ENCODE measurements at places on chromosomes 13 and 19.

GRCh38 chr13:33730147-33730546 is 87.8 kb upstream of the RFC3 start:
- no peak for DNase-seq

GRCh38 chr13:47298506-47298905 is 401.7 kb upstream of the HTR2A start:
- DNase-seq, result no peak

- no peak for DNase-seq
Measured at GRCh38 chr19:17418710-17419109, 1.1 kb upstream of the MVB12A start.

GRCh38 chr19:3513229-3514140 is 7.4 kb downstream of the FZR1 start:
- DNase-seq, result no peak

- DNase-seq, result no peak
Measured at GRCh38 chr13:21676611-21677021, 5.7 kb downstream of the FGF9 start.

DNA sequence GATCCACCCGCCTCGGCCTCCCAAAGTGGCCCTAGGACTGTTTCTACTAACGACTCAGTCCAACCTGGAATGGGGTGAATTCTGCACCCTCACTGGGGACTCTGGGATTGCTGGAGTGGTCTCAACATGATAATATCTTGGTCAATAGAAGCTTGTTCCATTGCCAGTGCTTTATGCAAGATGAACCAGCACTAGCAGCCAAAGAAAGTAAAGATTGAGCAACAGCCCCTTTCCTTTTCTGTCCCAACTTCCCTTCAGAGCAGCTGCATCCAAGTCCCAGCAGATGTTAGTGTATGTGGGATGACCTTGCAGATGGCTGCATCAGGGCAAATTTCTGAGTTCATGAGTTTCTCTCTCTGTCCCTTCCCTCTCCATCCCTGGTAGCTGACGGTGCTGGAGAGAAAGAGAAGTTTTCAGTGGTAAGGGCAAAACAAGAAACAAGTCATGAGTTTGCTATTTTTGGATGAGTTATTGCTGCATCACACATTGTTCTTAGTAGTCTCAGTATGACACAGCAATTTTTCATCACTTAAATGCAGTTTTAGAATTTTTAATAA is 183.6 kb upstream of the EDNRB start:
- DNase-seq, result no peak

DNA sequence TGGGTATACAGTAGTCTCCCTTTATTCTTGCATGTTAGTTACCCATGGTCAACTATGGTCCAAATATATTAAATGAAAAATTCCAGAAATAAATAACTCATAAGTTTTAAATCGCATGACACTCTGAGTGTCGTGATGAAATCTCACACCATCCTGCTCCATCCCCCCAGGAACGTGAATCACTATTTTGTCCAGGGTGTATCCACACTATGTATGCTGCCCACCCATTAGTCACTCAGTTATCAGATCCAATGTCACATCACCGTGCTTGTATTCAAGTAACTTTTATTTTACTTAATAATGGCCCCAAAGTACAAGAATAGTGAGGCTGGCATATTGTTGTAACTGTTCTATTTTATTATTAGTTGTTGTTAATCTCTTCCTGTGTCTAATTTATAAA is 115.8 kb upstream of the SERP2 start:
- no peak for DNase-seq

GRCh38 chr19:17560205-17560595 is 4.8 kb downstream of the COLGALT1 start:
- no peak for DNase-seq

DNA sequence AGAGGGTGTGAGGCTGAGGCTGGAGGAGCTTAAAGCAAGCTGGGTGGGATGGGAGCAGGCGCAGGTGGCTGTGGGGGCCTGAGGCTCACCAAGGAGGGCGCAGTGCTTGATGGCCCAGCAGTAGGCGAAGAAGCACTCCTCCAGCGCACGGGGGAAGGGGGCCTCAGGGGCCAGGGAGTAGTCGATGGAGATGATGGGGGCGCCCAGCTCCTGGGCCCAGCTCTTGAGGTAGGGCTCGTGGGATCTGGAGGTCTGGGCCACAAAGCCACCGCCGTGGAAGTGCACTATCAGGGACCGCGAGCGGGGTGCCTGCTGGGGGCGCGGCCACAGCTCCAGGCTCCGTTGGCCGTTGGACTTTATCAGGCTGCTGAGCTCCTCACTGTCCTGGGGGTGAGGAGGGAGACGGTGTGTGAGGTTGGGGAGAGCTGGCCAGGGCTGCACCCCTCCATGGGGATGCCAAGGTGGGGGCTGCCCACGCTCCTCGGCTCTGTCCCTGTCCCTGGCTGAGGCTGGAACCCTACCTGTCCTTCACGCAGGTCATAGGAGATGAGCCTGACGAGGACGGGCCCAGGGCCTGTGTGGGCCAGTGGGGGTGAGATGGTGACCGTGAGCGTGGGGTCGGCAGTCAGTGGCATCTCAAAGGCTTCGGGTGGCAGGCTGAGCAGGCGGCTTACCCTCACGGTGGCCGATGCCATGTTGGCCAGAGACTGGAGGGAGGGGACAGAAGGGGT is 17.2 kb upstream of the CNFN start:
- no peak for DNase-seq

- no peak for DNase-seq
Measured at GRCh38 chr13:109868578-109869311, 82.4 kb upstream of the IRS2 start.

GRCh38 chr13:28319528-28319927 is 175.4 kb downstream of the FLT1 start:
- DNase-seq, result no peak

- no peak for DNase-seq
Measured at GRCh38 chr19:33811246-33811645, 14.6 kb downstream of the KCTD15 start.

- no peak for DNase-seq
Measured at GRCh38 chr19:5915782-5916165, 1.7 kb downstream of the CAPS start.

DNA sequence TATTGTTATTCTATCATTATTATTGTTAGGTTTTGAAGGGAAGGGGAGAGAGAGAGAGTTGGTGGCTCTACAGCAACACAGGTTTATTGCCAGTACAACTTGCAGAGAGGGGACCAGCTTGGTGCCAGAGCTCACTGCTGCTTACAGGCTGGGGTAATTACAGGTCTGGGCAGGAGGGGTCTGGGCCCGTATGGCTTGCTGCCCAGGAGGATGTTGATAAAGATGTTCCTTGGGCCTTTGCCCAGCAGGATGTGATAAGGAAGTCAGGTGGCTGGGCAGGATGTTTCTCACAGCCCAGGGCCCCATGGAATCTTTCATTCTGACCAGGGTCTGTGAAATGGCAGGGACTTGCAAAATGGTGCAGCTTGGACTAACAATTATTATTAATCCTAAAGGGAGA is 64.2 kb upstream of the ZNF599 start:
- DNase-seq, result no peak

DNA sequence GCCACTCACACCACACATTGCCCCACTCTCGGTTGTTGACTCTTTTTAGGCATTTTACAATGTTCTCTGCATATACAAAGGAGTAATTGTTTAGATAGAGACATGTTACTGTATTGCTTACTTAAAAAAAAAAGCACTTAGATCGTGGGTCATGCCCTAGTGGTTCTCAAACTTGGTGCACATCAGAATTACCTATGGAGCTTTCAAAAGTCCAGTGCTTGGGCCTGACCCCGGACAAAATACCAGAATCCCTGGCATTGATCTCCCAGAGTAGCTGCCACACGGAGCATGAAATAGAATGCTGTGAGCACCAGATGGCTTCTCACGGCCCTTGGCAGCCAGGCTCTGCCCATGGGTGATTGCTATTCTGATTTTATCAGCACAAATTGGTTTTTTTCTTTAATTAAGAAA is 20.0 kb downstream of the ACP7 start:
- DNase-seq, result no peak

DNA sequence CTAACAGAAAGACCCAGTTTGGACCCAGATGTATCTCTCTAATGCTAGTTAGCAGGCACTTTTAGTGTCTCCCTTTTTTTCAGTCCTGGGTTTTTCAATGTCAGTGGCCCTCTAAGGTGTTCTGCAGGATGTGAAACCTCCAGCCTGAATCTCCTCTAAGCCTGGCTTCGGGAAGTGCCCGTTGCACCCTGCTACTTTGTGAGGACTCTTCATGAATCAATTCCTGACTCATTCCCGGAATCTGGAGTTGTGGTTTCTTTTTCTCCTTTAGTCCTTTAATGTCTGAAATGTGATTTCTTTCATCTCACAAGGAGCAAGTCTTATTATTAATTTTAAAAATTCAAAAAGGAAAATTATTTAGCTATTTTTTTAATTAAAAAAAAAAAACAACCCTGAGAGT is 116.0 kb downstream of the ZNF536 start:
- no peak for DNase-seq

GRCh38 chr13:105336706-105337576 is 1198.5 kb downstream of the EFNB2 start:
- no peak for DNase-seq

GRCh38 chr19:45010306-45010705 is 9.0 kb downstream of the RELB start:
- no peak for DNase-seq

GRCh38 chr13:104954210-104954609 is 1581.3 kb downstream of the EFNB2 start:
- DNase-seq, result no peak

- DNase-seq, result no peak
Measured at GRCh38 chr13:27712421-27712820, 79.9 kb upstream of the GSX1 start.

DNA sequence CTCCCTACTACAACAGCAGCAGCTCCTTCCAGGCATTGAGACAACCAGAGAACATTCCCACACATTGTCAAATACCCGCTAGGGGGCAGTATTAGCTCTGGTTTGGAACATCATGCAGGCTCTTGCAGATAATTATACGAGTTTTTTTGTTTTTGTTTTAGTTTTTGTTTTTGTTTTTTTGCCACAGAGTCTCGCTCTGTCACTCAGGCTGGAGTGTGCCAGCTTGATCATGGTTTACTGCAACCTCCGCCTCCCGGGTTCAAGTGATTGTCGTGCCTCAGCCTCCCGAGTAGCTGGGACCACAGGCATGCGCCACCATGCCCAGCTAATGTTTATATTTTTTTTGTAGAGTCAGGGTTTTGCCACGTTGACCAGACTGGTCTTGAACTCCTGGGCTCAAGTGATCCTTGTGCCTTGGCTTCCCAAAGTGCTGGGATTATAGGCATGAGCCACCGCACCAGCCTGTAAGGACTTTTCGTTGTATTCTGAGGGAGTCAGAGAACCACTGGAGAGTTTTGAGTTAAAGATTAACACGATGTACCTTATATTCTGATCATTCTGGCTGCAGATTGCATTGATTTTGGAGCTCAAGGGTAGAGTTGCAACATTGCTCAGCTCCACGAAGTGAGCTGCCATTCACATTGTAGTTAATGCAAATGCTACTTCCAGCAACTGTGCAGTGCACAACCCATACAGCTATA is 41.7 kb upstream of the CEACAM20 start:
- DNase-seq, result peak; percentile 24

GRCh38 chr13:87295636-87296035 is 375.5 kb upstream of the SLITRK5 start:
- no peak for DNase-seq

- no peak for DNase-seq
Measured at GRCh38 chr13:48184260-48184659, 48.7 kb upstream of the ITM2B start.

DNA sequence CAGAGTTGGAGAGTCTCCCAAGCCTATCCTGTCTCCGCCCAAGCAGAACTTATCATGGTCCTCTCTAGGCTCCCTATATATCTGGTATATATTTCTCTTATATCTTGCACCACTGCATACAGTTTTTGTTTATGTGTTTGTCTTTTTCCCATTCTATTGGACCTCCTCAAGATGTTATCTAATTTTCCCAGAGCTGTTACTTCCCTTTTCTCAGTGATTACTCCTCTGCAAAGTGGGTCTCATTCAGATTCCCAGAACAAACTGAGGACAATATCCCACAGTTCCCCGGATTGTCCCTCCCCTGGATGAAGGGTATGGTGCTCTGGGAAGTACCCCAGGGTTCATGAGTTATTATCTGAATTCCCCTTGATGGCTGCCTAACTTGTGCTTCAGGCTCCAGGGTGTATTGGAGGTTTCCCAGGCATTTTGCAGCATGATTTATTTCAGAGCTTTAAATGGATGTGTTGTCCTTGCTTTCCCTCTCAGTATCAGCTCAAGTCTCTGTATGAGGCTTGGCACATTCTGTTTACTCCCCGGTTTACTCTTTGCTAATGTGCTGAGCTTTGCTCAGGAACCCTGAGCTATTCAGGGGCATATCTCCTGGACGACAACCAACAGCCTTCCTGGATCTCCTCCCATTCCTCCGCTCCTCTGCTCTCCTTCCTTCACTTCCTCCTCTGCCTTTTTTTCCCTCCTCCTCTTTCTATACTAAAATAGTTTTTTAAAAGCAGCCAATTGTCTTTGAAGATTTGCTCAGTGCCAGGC is 329.3 kb downstream of the SPRY2 start:
- DNase-seq, result no peak

DNA sequence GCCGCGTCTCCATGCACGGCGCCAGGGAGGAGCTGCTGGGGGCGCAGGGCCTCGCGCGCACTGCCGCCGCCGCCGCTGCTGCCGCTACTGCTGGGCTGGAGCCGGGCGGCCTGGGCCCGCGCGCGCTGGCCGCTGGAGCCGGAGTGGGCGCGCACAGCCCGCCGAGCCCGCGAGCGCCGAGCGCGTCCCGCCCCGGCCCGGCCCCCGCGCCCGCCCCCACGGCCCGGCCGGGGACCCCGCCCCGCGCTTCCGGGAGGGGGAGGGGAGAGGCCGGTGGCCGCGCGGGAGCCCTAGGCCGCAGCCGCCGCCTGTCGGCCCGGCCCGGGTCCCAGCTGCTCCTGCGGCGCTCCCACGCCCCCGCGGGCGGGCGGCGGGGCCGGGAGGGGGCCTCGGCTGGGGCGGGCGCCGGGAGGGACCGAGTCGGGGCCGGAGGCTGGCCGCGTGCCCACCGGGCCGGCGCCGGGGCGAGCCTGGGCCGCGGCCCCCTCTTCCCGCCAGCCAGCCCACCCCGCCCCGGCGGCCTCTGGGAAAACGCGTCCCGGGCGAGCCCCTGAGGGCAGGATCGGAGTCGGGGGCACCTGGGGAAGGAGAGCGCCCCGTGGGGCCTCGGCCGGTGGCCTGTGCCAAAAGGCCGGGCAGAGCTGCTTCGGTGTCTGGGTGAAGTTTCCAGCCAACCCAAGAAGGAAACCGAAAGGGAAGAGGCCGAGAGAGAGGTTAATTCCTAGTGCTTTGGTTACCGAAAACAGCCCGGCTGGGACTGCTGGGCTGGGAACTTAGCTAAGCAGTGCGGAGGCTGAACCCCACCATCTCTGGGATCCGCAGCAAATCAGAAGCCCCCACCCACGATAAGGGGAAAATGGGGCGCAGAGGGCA is at the start of gene STK24:
Gene STK24, minus strand, starts transcription at position 145 of the 873 bp plus-strand sequence. CDS start 321 bp downstream, outside the sequence.
- peak; percentile 46 for DNase-seq

All from stimulated activated CD8-positive, alpha-beta memory T cell treated with anti-CD3 and anti-CD28 coated beads, Interleukin-2, amount 100 ng/mL, for 1 hour (primary cell).